ENCODE measurements at places on chromosomes 5 and 9. TPM values are rescaled to one million over a fixed set of nuclear protein-coding genes. Genes with fewer than 3 reads are reported as not detected.

- H3K27me3 ChIP-seq, result peaks cover 51% of the 10 kb centered on the region
- H3K36me3 ChIP-seq, result no peaks in the 10 kb centered on the region
- H3K4me1 ChIP-seq, result peaks cover 30% of the 10 kb centered on the region
- peak; percentile 39 for DNase-seq
These were observed 13.8 kb upstream of the LHX2 start for GRCh38 chr9:123997665-123998277.

DNA sequence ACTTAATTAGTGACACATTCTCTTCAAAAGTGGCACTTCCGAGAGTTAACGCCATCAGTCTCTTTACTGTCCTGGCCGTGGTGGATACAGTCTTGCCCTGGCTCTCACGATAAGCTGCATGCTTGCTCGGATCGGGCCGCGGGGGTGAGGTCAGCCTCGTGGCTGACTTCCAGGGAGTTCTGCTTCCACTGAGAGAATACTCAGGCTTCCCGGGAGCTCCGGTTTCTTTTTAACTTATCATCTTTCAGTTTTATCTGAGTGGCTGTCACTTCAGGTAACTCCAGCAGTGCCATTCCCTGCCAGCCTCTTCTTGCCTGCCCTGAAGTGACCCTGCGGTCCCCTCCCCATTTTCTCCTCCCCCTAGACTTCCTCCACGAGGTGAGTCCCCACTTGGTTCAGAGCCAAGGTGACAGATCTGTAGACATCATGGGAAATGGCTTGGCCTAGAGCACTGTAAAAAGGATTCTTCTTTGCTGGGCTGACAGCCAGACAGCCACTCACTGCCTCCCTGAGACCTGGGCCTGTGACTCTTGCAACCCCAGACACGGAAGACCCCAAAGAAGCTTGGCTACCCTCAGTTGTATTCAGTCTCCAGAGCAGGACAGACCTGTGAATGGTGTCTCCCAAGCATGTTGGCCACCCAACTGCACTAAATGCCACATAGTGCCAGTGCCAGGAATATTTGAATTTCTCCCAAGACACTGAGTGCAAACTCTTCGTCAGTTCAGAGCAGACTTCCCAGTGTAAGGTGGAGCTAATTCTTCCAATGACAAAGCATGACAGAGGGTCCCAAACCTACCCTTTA lies 95.1 kb downstream of the DAPK1 start:
- H3K27me3 ChIP-seq, result no peaks in the 10 kb centered on the region
- no peak overlapping the region for H3K4me3 ChIP-seq
- no peaks in the 10 kb centered on the region for H3K36me3 ChIP-seq
- H3K27ac ChIP-seq, result no peak overlapping the region

ENHO gene
- total RNA-seq, result 1.7 TPM

DNA sequence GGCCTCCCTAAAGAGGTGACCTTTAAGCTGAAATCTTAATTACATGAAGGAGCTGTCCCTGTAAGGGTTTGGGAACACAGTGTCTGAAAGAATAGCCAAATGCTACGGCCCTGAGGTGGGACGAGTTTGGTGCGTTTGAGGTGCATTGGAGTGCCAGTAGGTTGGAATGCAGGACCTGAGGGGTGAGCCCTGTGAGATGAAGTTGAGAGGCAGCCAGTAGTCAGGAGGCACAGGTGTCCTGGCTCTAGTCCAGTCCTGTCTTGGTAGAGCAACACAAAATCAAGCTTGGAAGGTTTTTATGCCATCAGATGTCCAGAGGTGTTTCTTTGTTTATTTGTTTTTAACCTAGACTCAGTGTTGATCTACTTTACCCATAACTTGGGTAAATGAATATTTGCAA lies 108.5 kb downstream of the ARHGAP26 start:
- no peak for DNase-seq
- no peak overlapping the region for H3K4me3 ChIP-seq
- H3K36me3 ChIP-seq, result peaks cover 33% of the 10 kb centered on the region
- no peak overlapping the region for H3K27ac ChIP-seq
- no peaks in the 10 kb centered on the region for H3K27me3 ChIP-seq
- H3K4me1 ChIP-seq, result peaks cover 3% of the 10 kb centered on the region

GRCh38 chr9:73137286-73137899 lies 14.3 kb upstream of the ANXA1 start:
- no peaks in the 10 kb centered on the region for H3K27me3 ChIP-seq
- no peak for DNase-seq
- no peak overlapping the region for H3K27ac ChIP-seq
- H3K4me1 ChIP-seq, result no peaks in the 10 kb centered on the region

SMIM33 gene
- total RNA-seq, result not detected
